ENCODE measurements at places on chromosomes 5 and 9.

- no peak for DNase-seq
Measured at GRCh38 chr5:123436201-123436600, 13.0 kb upstream of the CEP120 start.

GRCh38 chr5:119284031-119284430 is 71.8 kb upstream of the TNFAIP8 start:
- DNase-seq, result no peak

DNA sequence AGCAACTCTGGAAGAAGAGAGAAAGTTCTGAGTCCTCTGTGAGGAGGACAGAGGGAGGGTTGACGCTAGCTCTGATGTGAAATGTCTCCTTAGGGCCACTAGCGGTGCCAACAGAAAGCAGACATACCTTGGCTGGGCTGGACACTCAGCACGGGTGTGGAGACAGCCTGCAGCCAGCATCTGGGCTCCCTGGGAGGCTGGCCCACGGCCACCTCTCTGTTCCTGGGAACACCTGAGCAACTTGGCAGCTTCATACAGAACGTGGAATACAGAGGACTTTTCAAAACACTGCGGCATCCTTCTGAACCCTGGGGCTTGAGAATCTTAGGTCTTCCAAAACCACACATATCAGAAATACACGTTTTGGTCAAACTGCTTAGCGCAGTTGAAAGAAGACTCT is 269.1 kb downstream of the FSTL4 start:
- DNase-seq, result no peak

- DNase-seq, result no peak
Measured at GRCh38 chr9:131633491-131634031, 88.2 kb downstream of the PRRT1B start.

DNA sequence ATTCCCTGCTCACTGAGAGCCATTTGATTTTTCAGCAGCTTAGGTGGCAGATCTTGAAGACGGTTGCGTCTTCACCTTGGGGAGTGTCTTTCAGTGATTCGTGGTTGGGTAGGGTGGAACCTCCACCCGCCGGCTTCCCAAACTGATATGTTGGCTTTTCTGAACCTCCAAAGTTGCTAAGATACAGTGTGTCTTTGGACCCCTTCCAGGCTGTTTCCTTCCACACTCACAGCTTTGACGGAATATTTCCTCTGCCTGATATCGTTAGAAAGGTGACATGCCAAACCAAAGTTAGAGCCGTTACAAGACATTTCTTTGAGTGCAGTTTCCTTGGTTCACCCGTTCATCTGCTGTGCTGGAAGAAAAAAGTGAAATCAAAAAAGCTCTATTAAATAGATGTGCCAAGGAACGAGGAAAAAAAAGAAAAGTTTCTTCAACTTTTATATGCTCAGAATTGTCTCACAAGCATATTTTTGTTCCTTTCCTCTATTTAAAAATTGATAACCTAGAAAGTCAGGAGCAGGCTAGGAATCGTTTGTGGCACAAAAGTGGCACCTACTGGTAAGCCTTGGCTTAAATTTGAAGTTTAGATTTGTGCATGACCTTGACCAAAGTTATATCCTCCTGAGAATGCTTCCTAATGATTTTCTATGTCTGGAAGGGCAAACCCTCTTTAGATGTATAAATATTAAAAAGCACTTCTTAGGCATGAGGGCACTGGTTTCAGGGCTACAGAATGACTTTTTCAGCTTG is 270.7 kb upstream of the WWC1 start:
- no peak for DNase-seq

- DNase-seq, result no peak
Measured at GRCh38 chr9:121876255-121876654, 216.9 kb downstream of the TTLL11 start.

DNA sequence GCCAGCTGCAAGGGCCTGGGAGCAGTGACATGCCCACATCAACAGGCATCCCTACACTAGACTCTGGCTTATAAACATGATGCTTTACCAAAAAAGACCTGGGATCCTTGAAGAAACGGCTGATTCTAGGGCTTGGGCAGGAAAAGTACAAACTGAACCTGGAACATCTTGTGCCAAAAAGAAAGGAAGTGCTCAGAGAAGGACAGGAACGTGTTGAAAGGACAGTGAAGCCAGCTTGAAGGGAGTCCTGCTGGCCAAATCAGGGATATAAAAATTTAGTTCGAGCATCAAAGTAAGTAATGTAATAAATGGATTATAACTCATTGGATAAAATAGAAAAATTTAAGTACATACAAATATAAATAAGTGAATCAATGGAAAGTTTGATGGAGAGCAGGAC is 58.1 kb downstream of the ALDH7A1 start:
- DNase-seq, result no peak

- no peak for DNase-seq
Measured at GRCh38 chr5:60585618-60586017, 114.3 kb downstream of the DEPDC1B start.

DNA sequence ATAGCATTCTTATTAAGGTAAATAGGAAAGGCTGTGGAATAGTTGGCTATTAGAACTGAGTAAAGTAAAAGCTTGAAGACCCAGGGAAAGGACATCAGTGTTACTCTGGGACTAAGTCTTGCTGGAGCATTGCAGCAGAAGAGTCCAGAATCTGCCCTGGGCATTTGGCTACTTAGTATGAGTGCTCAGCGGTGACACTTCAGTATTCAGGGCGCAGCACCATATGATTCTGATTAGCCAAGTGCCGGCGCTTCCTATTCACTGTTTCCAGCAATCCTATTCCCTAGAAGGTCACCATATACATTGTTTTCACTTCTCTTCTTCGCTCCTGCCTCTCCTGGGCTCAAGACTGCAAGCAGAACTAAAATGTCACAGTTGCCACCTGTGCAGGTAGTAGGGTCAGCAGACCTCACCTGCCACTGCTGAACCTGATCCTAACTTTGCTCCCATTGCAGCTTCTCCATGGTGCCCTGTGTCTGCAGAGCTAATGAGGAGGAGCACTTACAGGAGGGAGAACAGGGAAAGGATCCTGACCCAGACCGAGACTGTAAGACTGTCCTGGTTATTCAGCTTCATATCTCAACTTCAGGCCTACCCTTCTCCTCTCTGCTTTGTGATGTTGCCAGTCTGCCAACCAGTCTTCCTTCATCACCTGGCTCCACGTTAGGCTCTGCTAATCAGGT is 313.6 kb upstream of the PIK3R1 start:
- DNase-seq, result no peak

- no peak for DNase-seq
Measured at GRCh38 chr9:3758816-3759576, 233.2 kb upstream of the RFX3 start.

DNA sequence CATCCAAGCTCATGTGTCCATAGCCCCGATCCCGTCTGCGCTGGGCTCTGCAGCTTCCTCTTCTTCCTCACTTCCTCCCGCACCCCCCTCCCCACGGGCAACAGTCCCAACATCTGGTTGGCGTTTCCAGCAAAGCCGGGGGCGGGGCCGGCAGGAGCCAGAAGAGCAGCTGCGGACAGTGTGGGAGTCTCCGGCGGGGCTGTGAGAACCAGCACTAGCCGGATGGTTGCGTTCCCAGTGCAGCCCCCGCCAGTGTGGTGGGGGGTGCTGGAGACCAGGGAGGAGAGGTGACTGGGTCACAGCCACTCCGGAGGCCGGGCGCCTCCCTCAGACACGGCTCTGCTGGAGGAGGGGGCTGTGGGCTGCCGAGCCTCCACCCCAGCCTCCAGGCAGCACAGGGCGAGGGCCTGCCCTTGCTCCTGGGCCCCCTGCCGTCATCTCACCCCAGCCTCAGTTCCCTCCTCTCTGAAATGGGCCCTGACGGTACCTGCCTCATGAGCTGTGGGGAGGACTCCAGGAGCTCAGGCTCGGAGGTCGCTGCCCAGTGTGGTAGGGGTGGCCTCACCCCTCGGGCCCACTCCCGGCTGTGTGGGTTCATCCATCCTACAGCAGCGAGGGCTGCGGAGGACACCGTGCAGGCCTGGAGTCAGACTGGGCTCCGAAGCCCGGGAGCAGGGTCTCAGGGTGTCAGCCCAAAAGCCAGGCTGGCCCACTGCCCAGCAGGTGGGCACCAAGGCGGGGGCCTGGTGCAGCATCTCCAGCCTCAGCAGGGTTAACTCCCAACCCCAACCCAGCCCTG is 41.5 kb upstream of the NOTCH1 start:
- DNase-seq, result no peak

DNA sequence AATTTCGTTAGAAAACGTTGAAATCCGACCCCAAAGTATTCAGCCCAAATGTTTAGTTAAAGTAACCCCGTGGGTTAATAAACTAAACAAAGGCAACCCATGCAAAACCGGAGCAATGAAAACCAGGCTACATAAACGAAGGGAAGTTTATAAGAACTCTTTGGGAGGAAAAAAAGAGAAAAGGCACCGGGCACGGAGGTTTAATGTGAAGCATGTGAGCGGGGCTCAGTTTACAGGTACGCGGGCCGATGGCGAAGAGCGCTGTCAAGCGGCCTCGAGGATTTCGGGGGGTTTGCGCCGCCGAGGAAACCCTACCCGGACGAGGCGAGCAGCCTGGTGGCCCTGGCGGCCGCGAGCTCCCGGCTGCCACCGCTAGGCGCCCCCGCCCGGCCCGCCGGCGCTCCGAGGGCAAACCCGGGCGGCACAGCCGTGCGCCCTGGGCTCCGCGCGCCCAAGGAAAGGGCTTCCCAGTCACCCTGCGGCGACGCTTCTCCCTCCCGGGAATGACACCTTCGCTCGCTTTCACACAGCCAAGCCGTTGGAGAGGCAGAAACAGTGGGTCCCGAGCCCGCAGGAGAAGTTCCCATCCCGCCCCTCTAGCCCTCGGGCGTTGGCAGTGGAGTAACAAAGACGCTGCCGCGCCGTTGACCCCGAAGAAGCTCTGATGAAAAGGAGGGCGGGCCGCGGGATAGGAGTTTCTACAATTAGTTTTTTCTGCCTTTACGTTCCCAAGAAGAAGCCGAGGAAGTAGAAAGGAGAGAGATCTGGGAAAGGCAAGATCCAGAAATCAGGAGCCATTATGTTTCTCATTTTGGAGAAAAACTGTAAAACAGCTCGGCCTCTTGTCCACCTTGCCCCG is 126.0 kb downstream of the TMEM174 start:
- no peak for DNase-seq

GRCh38 chr5:6407558-6408259 is 29.4 kb upstream of the MED10 start:
- DNase-seq, result no peak

GRCh38 chr5:58466939-58467338 is 7.1 kb upstream of the PLK2 start:
- DNase-seq, result no peak

DNA sequence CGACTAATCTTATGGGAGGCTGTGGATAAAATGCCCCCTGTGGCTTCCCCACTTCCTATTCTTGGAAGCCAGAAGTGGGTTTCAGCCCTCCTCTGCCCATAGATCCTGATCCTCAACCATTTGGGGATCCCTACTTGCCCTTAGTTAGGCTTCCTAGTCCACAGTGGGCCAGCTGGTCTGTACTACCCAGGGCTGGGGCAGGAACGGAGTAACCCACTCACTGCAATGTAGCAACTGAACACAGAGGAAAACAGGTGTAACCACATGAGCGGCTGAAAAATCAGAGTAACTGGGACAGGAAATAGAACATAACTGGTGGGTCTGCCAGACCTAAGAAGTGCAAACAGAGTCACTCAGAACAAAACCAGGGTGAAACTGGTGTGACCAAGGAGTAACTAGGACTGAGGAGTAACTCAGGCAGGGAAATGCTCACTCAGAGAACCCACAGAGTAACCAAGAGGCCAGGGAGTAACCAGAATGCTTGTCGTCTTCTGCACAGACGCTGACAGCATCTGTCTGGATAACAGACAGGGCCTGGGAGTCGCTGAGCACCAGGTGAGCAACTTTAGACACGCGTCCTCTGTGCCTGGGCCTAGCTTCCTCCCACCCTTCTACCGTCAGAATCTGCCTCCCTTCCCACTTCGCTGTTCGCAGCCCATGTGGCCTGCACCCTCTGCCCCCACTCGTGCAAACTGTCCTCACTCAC is 1.0 kb downstream of the AQP3 start:
- no peak for DNase-seq

DNA sequence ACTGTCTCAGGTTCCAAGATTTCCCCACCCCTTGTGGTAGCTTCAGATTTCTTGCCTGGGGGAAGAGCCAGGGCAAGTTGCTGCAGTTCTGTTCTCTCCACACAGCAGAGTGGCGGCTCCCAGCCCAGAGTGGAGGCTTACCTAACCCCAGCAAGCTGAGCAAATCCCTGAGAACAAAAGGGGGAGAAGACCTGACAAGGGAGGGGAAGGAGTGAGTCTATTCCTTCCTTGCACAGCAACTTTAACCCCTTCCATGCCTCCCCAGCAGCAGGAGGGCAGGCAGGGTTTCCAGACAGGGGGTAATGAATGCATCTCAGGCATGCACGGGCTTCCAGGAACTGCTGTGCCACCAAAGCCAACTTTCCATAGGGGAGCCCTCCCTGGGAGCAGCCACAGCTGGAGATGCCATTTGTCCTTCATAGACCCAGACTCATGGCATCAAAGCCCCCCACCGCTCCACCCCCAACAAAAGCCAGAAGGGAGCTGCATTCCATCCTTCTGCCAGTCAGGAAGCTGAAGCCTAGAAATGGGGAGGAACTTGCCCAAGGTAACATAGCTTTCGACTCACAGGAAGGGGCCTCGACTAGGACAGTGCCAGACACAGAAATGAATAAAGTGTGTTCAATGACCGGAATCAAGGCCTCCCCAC is 28.8 kb upstream of the FAT2 start:
- no peak for DNase-seq

DNA sequence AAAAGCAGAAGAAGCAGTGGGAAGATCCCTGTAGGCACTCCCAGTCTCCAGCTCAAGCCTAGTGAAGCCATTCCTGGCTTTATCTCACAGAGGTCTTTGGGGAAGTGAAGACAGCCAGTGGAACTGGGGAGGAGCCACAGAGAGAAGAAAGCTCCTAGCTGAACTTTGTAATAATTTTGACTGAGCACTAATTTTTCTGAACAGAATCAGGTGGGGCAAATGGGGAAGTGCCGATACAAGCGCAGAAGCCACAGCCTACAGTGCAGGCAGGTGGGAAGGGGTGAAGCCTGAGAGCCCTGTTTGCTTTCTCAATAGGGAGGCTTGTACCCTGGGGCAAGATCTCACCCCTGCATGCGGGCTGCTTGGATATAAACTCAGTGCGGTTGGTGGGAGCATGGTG is 48.4 kb upstream of the SNAPC3 start:
- DNase-seq, result no peak

- no peak for DNase-seq
Measured at GRCh38 chr5:10595672-10596309, 31.9 kb downstream of the ANKRD33B start.

GRCh38 chr9:132712753-132713152 is 42.5 kb downstream of the GTF3C4 start:
- DNase-seq, result no peak

- DNase-seq, result no peak
Measured at GRCh38 chr9:87871425-87872078, 11.1 kb upstream of the SPATA31E1 start.

DNA sequence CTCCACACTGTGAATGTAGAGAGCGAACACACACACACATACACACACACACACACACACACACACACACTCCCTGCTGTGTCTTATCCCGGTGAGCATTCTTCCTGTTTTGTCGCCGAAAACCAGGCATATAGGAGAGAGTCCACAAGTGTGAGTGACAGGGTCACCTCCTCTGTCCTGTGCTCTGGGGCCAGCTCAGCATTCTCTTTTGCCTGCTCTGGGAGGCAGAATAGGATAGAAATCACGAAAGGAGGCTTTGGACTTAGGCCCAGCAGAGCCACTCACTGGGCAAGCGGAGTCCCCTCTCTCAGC is 3.0 kb downstream of the LAMC3 start:
- no peak for DNase-seq
